ENCODE measurements at places on chromosomes 1 and 21.

GRCh38 chr1:208179263-208179816 lies 64.8 kb downstream of the PLXNA2 start:
- no peak for DNase-seq

DNA sequence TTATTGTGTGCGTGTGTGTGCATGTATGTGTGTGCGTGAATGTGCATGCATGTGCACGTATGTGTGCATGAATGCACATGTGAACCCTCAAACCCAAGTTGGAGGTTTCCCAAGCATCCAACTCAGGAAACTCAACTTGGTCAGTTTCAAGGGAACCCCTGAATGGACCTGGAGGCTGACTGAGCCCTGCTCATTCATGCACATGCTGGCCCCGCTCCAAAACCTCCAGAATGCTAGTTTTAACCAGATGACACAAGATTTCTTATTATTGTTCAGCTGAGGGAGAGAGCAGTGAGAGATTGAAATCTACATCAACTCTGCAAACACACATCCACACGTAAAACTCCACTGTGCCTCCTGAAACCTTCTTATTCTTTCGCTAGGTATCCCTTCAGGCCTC lies 104.4 kb downstream of the OMA1 start:
- peak; percentile 54 for DNase-seq

- no peak for DNase-seq
These were observed 33.4 kb upstream of the C1orf198 start for GRCh38 chr1:230901671-230902070.

DNA sequence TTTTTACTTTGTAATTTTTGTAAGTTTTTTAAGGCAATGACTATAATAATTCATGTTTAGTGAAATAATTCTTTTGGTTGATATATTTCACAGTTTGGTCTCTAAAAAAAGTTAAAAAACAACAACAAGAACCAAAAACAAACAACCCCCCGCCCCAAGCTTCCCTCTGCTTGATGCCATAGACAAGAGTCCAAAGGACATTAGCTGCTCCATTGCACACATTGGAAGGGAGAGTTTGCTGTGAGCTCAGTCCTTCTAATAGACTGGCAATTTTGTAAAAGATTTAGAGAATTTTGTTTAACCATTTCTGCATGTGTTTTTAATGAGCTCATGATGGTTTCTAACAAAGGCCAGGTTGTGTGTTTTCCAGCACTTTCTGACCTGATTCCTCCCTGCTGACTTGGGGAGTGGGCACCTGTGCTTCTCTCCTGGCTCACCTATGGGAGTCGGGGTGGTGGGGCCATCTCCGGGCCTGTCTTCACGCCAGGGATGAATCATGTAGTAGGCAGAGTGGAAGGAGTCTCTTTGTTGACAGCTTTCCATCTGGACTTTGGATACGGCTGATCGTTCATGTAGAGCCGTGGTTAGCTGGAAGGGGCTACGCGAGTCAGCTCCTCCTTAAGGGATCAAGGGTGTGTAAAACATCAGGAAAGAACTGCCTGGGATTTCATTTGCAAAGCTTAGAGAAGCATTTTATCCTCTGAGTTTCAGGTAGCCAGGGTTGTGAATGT lies 14.1 kb downstream of the ZBTB18 start:
- no peak for DNase-seq

DNA sequence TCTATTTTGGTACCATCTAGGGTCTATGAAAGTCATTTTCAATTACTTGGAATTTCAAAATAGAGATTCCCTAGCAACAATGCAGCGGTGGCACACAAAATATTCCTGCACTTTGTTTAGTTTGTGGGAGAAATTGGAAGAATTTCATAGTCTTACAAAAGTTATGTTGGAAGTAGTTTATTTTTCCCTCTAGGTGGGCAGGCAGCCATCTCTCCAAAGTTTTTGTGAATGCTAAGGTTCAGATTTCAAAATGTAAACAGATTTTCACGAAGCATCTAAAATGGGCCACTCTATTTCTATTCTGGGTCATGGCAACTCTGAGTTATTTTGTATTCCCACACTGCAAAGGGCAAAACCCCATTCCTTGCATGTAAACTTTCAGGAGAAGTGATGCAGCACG lies 8.0 kb downstream of the SMCP start:
- DNase-seq: peak; percentile 46

DNA sequence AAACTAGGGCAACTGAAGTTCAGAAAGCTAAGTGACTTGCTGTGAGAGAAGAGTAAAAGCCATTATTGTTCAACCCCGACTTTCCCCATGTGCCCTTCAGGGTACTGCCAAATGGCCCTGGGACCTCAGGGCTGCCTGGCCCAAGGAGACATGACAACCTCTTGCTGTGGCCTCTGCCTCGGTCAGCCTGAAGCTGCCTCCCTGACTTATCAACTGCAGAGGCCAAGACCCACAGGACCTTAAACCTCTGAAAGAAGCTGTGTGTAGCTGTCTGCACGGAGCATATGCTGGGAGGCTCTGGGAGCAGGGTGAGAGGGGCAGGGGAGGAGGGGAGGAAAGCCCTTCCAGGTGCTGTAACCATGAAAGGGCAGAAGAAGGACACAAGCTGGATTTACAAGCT lies 35.9 kb downstream of the HMGB4 start:
- DNase-seq: no peak

GRCh38 chr1:111895469-111895868 lies 94.0 kb downstream of the KCND3 start:
- peak; percentile 20 for DNase-seq

DNA sequence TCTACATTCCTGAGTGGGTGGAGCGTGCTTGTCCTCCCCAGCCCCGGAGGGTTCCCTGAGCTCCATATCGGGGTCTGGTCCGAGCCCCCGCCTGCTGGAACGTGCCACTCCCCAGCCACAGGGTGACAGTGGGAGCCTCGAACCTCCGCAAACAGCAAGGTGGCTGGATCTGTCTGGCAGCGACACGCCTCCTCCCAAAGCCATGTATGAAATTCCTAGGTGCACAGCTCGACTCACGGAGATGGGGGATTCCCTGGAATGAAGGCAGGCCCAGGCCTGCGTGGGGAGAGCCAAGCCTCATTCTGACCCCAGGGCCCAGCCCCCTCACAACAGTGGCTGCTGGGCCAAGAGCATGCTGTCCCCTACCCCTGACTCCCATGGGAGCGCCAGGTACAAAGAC lies 32.9 kb downstream of the TP73 start:
- no peak for DNase-seq

DNA sequence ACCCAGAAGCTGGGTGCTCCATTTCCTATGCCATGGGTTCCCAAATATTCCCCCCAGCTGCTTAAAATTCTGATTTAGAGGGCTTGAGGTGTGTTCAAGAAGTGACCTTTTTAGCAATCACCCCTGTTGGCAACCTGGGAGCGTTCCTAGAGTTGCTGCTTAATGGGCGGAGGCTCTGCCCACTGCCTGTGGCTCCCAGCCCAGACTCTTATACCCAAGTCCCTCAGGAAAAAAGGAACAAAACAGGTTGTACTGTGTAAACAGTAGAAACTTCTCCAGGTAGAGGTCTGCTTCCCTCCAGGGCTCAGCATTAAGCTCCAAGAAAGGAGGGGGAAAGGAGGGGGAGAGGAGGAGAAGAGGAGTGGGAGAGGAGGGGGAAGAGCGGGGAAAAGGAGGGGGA lies 14.6 kb upstream of the TENT5C start:
- no peak for DNase-seq

DNA sequence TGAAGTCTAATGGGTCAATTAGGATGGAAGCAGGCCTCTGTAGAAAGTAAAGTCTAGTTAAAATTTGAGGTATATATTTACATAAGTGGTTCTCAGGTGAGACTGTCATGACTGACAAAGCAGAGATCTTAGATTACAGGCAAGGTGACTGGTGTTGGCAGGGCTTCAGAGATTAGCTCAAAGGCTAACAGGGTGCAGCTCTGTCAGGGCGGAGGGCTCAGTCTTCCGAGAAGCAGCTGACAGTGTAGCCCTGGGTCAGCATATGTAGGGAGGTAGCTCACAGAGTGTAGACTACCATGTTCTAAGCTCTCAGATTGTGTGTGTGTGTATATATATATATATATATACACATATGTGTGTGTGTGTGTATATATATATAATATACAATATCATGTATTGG lies 54.7 kb downstream of the RBM11 start:
- no peak for DNase-seq

DNA sequence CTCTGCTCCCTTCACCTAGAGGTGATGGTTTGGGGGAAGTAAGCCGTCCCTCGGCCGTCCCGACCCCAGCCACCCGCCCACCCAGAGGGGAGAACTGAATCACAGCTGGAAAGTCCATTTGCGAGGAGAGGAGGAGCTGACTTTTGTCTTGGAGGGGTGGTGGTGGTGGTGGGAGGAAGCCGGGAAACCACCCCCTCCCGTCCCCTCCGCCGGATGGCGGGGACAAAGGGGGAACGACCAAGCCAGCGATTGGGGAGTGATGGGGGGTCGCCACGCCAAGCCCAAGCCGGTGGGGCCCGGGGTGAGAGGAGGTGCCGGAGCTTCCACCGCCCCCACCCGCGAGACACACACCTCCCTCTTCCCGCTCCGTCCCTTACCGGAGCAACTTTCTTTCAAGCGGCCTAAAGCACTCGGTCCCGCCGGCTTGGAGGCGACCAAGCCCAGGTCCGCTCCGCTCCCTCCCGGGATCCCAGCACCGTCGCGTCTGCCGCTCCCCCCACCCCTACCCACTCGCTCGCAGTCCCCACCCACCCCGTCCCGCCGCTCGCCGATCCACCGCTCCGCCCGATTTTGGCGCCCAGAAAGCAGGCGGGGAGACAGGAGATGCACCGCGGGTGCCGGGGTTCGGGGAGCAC lies 540 bp downstream of the ARHGEF2 start:
- DNase-seq: peak; percentile 33

- peak; percentile 33 for DNase-seq
These were observed 64.4 kb downstream of the LHX9 start for GRCh38 chr1:197981561-197981960.

DNA sequence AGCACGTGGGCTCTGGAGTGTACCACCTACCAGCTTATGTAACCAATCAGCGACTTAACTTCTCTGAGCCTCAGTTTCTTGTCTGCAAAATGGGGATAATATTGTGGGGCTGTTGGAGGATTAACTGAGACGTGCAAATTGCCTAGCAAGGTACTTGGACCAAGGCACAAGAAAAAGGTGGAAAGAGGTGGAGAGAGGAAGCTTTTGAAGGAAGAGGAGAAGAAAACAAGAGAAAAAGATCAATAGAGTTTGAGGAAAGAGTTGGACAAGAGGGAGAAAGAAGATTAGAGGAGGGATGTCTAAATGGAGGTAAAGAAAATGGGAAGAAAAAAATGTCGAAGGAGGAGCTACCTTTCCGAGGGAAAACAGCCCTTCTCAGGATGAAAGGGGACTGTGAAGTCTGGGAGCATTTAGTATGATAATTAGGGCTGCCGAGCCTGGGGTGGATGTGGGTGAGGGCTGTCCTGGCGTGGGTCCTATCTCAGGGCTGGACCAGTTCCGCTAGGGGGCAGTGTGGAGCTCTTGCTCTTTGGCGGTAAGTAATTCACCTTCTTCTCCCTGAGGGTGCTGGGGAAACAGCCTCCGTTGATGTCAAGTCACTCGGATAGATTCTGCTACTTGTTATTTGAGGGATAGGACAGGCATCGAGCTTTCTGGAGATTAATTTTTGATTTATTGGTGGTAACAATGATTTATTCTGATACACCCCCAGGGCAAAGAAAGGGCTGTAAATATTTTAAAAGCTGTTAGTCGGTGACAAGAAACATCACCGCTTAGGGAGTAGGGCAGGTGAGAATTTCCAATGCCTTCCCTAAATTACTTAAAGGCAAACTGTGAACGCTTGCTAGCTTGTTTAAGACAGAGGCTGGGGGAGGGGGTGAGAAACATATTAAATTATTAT lies 79.0 kb upstream of the NFASC start:
- peak; percentile 44 for DNase-seq

GRCh38 chr1:91098299-91098906 lies 76.6 kb upstream of the ZNF644 start:
- DNase-seq: peak; percentile 4

DNA sequence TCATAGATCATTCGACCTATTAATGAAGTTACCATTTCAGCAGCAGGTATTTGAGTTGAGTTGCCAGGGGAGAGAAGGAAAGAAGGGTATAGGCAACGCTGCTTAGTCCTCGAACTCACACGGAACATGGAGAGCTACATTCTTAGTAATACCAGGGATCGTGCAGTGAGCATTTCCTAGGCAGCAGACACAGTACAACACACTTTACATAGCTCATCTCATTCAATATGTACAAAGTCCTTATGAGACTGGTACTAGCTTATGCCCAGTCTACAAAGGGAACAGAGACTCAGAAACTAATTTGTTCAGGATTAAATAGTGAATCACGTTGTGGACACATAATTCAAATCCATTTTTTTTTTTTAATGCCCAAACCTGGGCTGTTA lies 25.6 kb downstream of the IRF2BP2 start:
- no peak for DNase-seq

- DNase-seq: peak; percentile 65
These were observed 27.9 kb upstream of the BATF3 start for GRCh38 chr1:212727386-212728181.

- no peak for DNase-seq
These were observed 1.2 kb downstream of the SYTL1 start for GRCh38 chr1:27342778-27343638.

- DNase-seq: no peak
These were observed 5.8 kb downstream of the IBA57 start for GRCh38 chr1:228171221-228171891.

GRCh38 chr1:227544067-227545050 lies 19.0 kb upstream of the ZNF678 start:
- no peak for DNase-seq

- no peak for DNase-seq
These were observed 141.1 kb upstream of the SAMSN1 start for GRCh38 chr21:14687268-14687625.

GRCh38 chr1:201490708-201491131 lies 16.2 kb downstream of the CSRP1 start:
- no peak for DNase-seq

All from fibroblast of skin of scalp (primary cell).